Dermis blood vessel endothelial cell (primary cell): ENCODE measurements at places on chromosomes 2 and 18. TPM values are rescaled to one million over a fixed set of nuclear protein-coding genes. Genes with fewer than 3 reads are reported as not detected.
A peak's percentile ranks its signal among the peaks of the same experiment; 100 is the strongest.

GRCh38 chr18:3177902-3178687 lies 41.7 kb downstream of the MYOM1 start:
- DNase-seq, result no peak

DNA sequence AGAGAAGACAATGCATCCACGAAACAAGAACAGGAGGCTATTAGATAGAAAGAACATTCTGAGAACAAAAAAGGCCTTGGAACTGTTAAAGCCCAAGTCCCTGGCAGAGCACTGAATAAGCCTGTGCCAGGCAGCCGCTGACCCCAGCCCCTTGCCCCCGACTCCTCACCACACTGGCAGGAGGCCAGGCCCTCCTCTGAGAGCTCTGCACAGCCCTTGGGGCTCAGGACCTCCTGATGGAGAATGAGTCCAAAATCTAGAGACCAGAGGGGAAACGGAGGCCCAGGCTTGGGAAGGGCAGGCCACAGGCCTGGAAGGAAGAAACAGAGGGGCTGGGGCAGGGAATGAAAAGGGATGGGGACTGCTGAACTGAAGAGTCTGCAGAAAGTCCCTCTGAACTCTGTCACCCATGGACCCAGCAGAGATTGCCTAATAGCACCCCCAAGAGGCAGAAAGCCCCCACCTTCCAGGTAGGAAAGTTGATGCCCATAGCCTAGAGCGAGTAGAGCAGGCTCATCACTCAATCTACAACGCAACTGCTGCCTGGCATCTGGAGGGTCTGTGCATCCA lies 18.3 kb upstream of the TNS1 start:
- DNase-seq, result no peak

GRCh38 chr2:157874997-157875640 lies 1.0 kb downstream of the ACVR1 start:
- peak; percentile 46 for DNase-seq

GRCh38 chr2:144334551-144334950 lies 185.4 kb downstream of the ZEB2 start:
- no peak for DNase-seq

DNA sequence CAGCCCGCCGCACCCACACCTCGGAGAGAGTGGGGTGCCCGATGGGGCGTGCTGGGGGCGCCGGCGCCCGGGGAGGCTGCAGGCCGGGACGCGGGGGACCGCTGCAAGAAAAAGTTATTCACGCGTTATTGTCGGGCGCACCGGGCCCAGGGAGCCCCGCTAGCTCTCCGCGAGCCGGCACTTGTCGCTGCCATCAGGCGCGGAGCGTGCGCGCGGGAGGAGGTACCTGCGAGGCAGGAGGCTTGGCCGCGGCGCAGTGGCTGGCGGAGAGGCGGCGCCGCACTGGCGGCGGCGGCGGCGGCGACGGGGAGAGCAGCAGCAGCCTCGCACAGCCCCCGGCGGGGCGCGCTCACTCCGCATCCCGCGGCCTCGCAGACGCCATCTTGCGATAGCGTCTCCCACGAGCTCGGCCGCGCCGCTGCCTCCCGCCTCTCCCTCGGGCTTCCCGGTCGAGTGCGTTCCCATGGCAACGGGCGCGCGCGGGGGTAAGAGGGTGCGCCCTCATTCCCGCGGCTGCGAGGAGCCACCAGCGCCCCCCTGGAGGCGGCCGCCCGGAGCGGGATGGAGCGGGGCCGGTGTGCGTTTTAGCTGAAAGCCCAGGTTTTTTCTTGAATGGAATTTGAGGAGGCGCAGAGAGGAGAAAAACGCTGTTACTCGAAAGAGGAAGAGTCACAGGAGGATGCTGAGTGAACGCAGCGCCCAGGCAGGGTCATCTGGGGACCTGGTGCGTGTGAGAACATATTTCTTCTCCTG lies at the start of gene CHN1:
CHN1 (minus strand) TSS at position 402 of the 753 bp plus-strand sequence. CDS start 469 bp downstream, outside the sequence.
- peak; percentile 91 for DNase-seq

- DNase-seq, result no peak
These were observed 154.2 kb downstream of the DCDC2C start for GRCh38 chr2:3857576-3857975.

GRCh38 chr2:240392948-240393830 lies 42.3 kb upstream of the GPC1 start:
- no peak for DNase-seq

- no peak for DNase-seq
These were observed 109.9 kb downstream of the LYPD6B start for GRCh38 chr2:149148194-149149006.

DNA sequence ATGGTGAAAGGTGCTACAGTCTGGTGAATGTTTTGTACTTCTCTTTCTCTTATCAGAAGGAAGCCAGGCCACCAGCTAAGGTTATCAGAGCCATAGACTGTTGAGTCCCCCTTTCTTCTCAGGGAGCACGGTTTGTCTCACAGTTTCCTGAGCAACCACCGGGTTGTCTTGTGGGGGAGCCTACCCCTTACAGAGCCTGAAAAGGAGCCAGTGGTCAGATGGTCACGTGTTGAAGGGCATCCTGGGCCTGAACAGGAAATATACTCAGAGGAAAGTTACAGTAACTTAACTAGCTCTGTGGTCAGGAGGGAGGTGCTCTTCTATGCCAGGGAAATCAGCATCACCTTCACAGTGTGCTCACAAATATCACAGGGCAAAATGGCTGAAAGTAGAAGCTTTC lies 11.6 kb downstream of the CD28 start:
- DNase-seq, result peak; percentile 83

DNA sequence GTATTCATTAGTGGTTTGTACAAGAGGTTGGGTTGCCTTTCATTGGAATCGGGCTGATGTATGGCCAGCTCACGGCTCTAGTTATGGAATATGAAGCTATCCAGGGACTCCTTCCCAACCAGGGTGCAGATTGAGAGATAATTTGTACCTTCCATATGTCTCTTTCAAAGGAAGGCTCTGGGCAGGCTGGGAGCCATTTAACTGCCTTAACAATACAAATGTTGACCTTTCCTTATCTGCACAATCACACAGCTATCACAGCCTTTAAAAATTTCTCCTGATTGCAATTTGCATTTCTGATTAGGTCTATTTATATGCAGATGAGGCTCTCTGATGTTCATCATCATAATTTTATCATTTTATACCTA lies 58.7 kb downstream of the MYO3B start:
- no peak for DNase-seq

DNA sequence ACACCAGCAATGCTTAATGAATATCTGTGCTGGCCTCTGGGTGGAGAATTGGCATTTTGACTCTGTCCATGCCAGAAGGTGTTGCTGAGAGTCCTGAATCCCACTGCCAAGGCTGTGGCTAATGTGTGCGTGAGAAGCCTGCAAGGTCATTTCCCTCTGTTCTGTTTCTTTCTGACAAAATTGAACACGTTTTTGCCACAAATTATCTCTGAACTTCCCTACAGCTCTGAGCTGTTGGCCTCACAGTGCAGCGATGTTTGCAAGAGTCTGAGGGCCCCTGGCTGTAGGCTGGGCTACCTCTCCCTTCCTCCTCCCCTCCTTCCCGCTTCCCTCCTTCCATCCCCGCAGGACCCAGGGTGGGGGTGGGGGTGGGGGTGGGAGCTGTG lies 154.1 kb upstream of the HS6ST1 start:
- no peak for DNase-seq

- peak; percentile 67 for DNase-seq
These were observed 191.9 kb upstream of the TCF4 start for GRCh38 chr18:55779691-55780585.

GRCh38 chr2:102505290-102505689 lies 32.3 kb downstream of the SLC9A4 start:
- DNase-seq, result no peak

DNA sequence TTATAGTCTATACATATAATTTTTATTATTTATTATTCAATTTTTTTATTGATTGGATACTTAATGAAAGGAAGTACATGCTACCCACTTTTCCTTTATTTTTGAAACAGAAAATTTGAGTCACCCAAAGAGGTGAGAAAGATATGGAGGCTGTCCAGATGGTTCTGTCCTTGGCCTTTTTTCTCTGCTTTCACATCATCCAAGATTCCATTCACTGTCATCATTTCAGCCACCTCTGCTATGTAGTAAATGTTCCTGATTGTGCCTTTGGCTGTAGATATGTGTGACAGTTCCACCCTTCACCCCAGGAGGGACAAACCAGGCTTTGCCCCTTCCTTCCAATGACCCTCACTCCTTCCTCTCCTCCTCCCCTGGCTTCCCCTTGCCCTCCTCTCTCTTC lies 675.7 kb upstream of the ID2 start:
- DNase-seq, result no peak

DNA sequence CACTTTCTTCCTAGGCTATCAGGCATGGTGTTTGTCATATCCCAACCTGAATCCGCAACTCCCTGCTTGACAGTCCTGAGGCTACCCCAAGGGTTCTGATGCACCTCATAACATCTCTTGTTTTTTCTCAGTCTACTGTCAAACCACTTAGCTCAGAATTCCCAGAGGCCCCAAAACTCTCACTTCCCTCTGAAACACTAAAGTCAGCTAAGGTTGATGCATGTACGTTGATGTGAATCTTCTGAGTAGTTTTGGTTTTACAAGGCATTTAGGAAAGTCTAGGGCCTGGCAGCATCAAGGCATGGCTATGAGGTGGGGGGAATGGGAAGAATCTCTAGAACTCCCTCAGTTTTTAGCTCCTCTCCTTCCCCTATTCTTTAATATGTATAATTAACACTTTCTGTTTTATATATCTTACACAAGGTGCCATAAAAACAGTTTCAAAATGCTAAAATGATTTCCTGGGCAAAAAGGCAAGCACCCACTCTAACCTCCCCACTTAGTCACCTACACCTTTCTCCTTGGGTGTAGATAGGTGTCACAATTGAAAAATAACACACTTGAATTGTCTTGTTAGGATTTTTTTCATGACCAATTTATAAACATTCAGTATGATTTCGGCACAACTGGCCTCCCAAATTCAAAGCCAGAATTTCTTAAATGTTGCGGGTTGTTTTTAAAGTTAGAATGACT lies 71.4 kb upstream of the TANK start:
- no peak for DNase-seq

- DNase-seq, result no peak
These were observed 25.0 kb downstream of the TTC32 start for GRCh38 chr2:19876751-19877150.

DNA sequence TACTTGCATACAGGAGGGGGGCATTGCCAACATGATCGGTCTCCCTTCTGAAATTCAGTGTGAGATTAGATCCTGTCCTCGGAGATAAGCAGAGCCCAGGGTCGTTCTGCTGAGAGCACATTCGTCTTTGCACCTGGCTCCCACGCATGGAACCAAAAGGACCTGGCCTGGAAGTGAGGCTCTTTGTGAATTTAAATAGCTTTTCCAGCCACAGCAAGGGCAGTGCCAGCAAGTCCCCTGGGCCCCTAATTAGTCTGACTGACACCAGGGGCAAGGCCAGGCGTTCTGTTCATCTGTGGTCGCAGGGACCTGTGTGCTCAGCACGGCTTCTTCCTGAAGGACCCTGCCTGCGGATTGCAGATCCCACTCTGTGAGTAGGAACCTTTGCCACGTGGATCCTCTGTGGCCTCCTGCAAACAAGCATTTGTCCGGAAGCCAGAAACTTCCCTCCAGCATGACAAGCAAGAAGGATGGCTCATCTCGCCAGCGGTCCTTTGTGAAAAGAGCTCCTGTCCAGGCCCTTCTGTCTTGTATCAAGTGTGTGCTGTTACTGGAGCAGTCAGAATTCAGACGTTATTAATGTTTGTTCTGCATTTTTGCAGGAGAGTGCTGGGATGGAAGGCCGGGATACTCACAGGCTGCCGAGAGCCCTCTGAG lies 128.7 kb downstream of the TPO start:
- no peak for DNase-seq

GRCh38 chr2:36367486-36367885 lies 11.9 kb downstream of the CRIM1 start:
- DNase-seq, result peak; percentile 35

DNA sequence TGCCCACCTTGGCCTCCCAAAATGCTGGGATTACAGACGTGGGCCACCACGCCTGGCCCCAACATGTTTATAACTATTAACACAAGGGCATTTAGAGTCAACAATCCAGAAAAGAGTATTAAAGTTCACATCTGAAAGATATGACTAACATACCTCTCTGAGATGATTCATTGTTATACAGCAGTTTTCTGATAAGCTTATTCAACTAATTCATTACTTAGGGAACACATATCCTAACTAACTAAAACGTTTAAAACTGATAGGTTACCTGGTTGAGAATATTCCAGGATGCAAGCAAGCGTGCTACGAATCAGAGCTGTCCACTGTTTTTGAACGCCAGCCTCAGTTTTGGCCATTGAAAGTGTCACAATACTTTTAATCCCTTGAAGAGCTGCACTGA lies 34.0 kb upstream of the STRN start:
- peak; percentile 7 for DNase-seq

DNA sequence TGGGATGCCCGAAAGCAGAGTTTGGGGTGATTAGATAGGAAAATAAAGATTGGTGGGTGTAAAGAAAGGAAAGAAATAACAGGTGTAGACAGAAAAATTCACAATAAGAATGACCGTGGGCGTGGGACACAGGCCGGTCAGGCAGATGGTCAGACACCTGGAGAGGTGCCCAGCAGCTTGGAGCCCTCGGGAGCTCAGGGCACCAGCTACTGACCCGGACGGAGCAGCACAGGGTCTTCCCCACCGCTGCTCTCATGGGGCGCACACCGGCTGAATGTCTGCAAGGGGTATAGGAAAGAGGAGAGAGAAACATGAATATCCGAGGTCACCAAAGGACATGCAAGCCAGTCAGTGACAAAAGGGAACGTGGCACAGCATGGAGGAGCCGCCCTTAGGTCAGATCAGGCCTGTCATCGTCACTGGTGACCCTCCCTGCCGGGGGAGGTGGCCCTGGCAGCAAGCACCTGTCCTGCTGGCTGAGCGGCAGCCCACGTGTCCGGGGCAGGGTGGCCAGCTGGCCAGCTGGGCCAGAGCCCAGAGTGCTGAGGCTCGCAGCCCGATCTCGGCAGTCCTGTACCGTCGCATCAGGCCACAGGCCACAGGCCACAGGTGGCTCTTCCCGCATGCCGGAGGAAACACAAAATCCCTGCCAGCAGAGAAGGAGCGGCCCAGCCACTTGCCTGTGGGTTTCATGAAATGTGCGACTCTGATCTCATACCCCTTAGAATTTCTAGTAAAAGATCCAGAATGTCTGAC lies 112.0 kb upstream of the NDUFV2 start:
- DNase-seq, result no peak

DNA sequence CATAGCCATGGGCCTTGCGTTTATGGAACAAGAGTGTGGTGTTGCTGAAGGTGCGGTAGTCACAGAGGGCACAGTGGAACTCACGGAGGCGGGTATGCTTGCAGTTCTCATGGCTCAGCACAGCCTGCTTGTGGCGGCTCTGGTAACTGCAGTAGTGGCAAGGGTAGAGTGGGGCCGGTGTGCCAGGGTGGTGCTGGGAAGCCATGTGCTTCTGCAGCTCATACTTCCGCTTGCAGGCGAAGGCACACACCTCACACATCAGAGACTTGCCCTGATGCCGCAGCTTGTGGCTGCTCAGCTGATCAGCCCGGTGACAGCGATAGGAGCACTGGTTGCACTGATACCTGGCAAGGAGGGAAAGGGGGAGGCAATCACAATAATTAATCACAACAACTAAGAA lies 14.7 kb downstream of the ZNF142 start:
- DNase-seq, result no peak

Gene PCARE
- total RNA-seq, result under 0.01 TPM in 1 of 2 replicates, not detected in the other

Gene GPAT2
- total RNA-seq, result 5.6 and 30.9 TPM in 2 replicates

Gene FSIP2
- total RNA-seq, result 0.05 and 0.17 TPM in 2 replicates

Gene ACVR1C
- 0.17 TPM in 1 of 2 replicates, not detected in the other for total RNA-seq

Gene KLHL30
- total RNA-seq, result not detected in 2 replicates

Gene RAB6C
- total RNA-seq, result under 0.01 TPM in 1 of 2 replicates, not detected in the other

Gene NOTO
- total RNA-seq, result not detected in 2 replicates

Gene CBLN2
- not detected in 2 replicates for total RNA-seq

Gene IWS1
- total RNA-seq, result 42.8 and 53.1 TPM in 2 replicates
